ENCODE measurements at places on chromosomes 7 and 10.
A peak's percentile ranks its signal among the peaks of the same experiment; 100 is the strongest.

GRCh38 chr10:92387289-92387940 lies 96.4 kb downstream of the MARCHF5 start:
- no peak for DNase-seq

DNA sequence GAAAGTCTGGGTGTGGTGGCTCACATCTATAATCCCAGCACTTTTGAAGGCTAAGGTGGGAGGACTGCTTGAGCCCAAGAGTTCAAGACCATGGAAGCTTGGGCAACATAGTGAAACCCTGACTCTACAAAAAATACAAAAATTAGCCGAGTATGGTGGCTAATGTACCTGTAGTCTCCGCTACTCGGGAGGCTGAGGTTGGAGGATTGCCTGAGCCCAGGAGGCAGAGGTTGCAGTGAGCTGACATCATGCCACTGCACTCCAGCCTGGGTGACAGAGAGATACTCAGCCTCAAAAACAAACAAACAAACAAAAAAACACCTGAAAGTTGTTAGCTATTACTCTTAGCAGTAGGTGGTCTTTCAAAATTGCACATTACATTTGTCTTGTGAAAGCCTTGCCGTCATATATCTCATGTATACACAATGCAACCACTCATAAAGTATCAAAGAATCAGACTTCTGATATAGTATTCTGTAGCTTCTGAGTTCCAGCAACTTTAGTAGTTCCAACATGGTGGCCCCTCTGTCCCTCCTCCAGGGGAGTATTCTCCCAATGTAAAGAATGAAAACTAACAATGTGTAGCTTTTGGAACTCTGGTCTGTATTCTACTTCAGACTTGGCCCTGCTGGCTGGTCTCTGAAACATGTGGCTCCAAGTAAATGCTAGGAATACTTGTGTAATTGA lies 101.5 kb downstream of the ZNF92 start:
- no peak for DNase-seq

GRCh38 chr7:131106681-131107336 lies 220.9 kb upstream of the MKLN1 start:
- DNase-seq: peak; percentile 26

DNA sequence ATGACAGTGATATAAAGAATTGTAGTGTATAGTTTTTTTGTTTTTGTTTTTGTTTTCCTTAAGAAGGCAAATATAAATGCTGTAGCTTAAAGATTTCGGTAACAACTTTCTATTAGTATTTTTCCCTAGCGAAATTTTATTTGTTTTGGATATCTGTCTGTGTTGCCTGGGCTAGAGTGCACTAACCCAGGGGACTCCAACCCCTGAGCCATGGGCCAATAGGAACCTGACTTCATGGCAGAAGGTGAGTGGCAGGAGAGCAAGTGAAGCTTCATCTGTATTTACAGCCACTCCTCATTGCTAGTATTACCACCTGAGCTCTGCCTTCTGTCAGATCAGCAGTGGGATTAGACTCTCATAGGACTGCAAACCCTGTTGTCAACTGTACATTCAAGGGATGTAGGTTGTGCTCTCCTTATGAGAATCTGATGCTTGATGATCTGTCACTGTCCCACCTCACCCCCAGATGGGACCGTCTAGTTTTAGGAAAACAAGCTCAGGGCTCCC lies 65.4 kb upstream of the CCAR1 start:
- no peak for DNase-seq

DNA sequence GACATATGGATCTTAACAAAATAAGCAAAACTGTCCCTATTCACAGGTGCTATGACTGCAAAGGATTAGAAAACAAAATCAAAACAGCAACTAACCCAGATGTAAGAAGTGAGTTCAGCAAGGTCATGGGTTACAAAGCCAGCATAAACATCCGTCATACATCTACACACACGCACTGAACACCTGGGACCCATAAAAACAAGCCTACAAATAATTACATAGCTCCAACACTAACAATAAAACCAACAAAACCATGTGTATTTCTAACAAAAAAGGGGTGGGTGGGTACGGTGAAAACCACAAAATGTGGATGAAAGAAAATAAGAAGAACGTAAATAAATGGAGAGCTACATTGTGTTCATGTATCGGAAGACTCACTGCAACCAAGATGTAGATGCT lies 256.8 kb downstream of the ELFN1 start:
- DNase-seq: no peak

DNA sequence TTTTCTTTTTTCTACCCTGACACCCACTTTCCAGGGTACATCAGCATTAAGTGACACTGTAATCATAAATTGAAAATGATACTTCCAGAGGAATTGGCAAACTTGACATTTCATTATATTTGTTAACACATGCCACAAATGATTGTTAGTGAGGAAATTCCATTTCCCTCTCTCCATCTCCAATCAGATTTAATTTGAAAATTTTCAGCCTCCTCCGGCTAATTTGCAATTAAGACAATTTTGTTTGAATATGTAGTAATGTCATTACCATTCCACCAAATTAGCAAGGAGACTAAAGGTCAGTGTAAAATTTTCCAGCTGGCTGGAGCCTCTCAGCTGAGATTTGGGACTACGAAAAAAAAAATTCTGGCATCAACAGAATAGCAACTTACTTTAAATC lies 242.7 kb downstream of the FOXP2 start:
- DNase-seq: no peak

- DNase-seq: no peak
Measured at GRCh38 chr7:55063061-55063460, 44.2 kb downstream of the EGFR start.

DNA sequence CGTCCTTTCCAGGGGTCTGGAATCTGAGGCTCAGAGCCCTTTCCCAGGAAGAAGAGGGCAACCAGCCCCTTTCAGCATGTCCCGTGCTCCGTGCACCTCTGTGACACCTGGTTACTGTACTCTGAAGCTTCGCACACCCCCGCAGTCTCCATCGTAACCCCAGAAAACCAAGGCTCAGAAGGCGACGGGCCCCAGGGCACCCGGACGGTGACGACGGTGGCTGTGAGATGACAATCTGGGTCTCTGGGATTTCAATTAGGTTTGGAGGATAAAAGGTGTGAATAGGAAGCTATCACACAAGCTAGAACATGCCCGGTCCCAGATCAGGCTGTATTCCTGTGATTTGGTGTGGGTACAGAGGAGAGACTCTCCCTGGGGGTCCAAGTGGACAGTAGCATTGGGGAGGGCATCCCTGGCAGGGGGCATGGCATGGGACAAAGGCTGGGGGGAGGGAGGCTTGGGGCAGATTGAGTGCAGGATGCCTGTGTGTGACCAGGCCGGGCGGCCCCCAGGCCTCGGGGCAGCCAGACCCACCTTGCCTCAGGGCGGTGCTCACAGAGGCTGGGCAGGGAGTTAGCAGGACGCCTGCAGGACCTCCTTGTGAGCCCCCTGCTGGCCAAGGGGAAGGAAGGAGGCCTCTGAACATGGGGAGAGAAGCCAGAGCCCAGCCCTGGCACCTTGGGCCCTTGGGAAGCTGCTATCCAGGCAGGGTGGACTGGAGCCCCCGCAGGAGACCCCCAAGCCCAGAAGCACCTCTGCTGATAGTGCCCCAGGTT lies 23.4 kb upstream of the PSMG3 start:
- DNase-seq: no peak

DNA sequence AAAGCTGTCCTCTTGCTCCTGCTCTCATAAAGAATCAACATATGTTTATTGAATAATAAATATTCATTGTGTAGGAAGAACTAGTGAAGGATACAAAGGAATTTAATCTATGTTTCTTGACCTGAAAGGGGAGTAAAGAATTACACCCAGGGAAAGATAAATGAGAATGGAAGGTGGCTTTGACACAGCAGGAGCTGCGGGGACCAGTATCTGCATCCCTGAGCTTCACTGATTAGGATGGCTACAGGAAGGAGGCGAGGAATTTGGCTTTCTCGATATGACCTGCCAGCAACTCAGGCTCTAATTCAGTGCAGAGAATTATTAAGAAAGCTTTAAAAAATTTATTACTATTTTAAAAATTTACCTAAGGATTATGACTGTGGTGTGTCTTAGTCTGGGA lies 194.6 kb downstream of the SEC23IP start:
- DNase-seq: no peak

DNA sequence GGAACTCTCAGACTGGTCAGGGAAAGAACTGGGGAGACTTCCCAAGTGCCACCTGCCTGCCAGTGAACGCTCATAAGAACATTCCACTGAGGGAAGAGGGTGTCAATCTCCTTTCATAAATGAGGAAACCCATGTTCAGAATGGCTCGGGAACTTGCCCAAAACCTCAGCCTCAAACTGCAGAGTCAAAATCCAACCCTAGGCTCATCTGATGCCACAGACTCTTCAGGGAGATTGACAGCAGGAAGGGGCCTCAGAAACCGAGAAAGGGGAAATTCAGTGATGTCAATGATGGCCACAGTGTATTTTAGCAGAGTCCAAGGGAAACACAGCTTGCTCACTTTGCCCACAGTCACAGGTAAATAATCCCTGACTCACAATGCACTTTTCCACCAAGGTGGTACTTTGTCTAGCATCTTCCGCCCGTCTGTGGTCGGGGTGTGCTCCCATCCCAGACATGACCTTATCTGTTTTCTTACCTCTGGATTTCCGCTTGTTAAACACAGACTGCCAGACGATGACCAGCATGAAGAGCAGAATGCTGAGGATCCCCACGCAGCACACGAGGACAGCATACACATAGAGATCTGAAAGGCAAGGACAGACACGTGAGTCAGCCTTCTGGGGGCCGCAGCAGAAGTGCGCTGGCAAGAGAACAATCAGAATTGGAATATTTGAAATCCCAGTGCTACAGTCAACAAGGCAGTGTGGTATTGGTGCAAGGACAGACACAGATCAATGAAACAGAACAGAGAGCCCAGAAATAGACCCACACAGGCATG lies 38.4 kb downstream of the VSTM4 start:
- no peak for DNase-seq

DNA sequence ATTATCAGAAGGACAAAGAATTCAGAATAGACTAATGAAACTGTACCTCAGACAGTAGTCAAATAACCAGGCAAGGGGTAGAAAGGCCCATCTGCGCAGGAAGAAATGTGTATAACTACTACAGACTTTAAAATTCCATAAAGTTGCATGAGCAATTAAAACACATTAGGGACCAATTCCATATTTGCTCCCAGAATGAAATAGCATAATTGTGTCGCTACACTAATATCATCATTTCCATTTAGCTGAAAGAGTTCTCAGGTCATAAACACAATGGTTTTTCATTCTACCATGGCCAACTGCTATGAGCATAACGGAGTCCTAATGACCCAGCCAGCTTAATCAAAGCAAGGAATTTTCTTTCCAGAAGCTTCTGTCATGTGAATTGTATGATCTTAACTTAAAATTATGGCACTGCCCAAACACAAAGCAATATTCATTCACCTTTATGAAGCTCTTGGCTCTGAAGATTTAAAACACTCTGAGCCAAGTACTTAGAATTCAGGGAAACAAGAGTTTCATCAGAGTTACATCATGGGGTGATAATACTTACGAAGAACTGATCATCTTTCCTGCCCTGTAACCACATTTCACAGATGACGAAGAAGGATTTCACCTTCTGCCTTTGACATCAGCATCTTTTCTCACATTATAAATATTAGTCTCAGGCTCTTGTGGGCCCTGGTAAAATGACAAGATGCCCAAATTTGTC lies 98.1 kb upstream of the DOCK1 start:
- DNase-seq: no peak

DNA sequence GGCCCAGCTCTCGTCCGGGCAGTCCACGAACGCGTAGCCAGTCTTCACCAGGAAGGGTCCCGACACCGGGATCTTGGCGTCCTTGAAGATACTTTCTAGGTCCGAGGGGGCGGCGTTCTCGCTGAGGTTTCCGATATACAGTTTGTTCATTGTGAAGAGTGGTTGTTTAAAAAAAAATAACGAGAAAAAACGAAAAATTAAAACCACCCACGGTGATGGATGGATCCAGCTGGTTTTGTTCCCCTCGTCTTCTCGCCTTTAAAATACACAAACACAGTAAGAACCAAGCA lies 385 bp downstream of the IGF2BP3 start:
- DNase-seq: no peak

DNA sequence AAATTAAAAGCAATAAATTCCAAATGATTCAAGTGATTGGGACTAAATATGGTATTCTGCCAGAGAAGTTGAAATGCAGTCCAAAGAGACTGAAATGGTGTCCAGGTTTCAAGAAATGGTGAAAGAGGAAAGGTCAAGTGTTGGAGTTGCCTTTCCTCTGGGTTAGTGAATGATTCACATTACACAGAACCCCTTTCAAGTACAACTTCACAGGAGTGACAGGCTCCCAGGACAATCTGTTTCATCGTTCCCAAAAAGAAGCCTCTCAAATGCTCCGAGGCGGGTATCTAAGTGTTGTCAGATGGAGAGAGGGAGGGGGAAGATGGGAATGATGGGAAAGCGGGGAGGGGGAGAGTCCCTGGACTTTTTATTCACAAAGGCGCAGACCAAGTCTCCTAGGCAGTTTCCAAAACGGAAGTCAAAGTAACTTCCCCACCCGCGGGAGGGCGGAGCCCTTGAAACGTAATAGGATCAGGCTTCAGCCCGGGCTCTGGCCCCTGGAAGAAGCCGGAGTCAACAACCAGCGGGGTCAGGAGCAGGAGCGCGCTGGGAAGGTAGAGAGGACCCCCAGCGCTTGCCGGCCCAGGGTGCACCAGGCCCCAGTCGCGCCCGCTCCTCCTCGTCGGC lies 754 bp downstream of the SLC25A13 start:
- peak; percentile 62 for DNase-seq

- no peak for DNase-seq
Measured at GRCh38 chr7:23184709-23185359, 3.0 kb downstream of the NUP42 start.

- no peak for DNase-seq
Measured at GRCh38 chr10:103578782-103579382, 85.4 kb downstream of the NEURL1 start.

DNA sequence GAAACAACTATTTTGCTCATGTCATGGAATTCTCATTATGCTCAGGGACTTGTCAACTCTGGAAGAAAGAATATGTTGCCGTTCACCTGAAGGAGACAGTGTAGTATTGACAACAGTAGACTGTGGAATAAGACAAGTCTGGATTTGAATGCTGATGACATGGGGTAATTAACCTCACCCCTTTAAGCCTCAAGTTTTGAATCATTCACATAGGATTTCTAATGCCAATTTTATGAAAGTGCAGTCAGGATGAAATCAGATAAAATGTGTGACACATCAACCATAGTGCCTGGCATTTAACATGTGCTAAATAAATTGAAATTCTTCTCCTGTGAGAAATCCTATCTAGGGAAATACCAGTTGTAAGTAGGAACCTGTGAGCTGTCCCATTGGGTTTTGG lies 305.8 kb downstream of the KIF20B start:
- no peak for DNase-seq

- DNase-seq: no peak
Measured at GRCh38 chr7:157439149-157439548, 102.3 kb downstream of the DNAJB6 start.

- no peak for DNase-seq
Measured at GRCh38 chr10:14617852-14618251, 156.8 kb downstream of the FAM107B start.

DNA sequence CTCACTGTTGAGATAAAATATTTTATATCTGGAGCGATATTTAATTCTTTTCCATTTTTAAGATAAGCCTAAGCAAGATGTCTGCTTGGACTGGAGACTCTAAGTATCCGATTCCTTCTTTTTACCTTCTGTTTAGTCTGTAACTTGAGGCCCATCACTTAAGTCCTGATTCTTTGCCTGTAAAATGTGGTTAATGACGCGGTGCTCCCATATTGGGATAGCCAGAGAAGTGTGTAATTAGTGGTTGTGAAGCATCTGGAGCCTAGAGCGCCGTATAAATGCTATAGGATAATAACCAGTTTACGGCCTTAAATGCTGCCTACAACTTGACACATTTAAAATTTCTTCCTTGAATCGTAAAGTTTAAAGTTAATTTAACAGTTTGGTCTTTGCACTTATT lies 132.9 kb downstream of the CHN2 start:
- no peak for DNase-seq

Data from stimulated activated CD4-positive, alpha-beta T cell treated with anti-CD3 and anti-CD28 coated beads, Interleukin-12 subunit alpha, Interleukin-12 subunit beta, amount 100 ng/mL, for 24 hours (primary cell).